Natural killer cell treated with Interleukin-12 subunit alpha and Interleukin-12 subunit beta and Interleukin-15 and Interleukin-18, amount 100 ng/mL, for 72 hours (primary cell): ENCODE measurements at places on chromosomes 16 and 17.

DNA sequence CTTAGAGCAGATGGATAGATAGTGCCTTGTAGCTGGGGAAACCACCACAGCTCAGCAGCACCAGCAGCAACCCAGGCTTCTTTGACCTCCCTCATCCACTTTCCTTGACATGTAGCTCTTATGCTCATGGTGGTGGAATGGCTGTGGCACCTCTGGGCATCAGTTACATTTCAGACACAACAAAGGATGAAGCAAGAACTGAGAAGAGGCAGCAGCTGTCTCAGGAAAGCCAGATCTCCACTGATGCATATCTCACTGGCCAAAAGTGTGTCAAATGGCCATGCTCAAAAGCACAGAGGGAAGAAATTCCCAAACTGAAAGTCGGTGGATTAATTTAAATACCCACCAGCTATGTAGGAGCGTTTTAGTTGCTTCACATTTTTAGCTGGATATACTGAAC is 671.4 kb upstream of the SALL1 start:
- DNase-seq: no peak

GRCh38 chr17:62794666-62794971 is 13.5 kb downstream of the MARCHF10 start:
- no peak for DNase-seq

DNA sequence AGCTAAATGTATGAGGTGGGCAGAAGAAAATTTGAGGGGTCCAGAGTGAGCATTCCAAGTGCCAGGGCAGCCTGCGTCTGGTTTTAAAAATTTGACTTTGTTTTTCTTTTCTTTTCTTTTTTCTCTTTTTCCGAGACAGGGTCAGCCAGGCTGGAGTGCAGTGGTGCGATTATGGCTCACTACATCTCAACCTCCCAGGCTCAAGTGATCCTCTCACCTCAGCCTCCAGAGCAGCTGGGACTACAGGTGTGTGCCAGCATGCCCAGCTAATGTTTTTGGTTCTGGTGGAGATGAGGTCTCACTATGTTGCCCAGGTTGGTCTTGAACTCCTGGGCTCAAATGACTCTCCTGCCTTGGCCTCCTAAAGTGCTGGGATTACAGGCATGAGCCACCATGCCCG is 15.6 kb downstream of the SMPD3 start:
- DNase-seq: no peak

DNA sequence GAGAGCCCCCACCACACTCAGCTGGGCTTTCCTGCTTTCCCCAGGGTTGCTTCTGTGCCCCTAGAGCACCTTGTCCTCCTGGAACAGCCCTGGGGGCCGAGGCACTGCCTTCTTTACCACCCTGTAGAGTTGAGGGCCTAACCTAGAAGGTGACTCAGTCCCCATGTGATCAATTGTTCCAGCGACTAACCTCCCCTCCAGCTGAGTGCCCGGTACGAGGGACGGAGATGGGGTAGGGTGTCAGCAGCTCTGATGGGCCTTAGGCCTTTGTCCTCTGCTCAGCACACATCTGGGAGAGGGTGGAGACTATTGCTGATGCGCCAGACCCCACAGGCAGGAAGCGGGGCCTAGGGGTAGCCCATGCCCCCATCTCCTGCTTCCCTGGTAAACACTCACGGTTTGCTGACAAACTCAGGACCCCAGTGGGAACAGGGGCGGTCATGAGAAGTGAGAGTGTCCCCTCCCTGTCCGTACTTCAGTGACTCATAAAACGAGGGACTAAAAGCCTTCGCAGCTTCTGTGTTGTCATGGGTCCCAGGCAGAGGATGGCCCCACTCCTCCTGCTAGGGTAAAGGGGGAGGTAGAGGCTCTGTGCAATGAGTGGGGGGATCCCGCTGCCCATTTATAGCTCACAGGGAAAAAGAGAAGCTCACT is 33.1 kb downstream of the NECAB2 start:
- no peak for DNase-seq

- no peak for DNase-seq
These were observed 1.7 kb upstream of the RRAD start for GRCh38 chr16:66926961-66927436.

DNA sequence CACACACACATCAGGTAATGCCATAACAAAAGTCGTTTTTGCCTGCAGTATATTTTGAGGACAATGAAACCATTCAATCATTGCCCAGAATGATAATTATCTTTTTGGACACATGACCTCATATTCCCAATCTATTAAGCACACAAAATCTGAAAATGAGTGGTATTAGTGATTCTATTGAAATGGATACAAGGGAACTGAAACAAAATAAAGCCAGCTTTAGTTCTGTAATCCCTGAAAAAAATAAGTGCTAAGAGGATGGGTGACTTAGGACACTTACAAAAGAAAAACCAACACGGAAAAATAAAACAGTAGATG is 128.3 kb upstream of the MAF start:
- DNase-seq: no peak

DNA sequence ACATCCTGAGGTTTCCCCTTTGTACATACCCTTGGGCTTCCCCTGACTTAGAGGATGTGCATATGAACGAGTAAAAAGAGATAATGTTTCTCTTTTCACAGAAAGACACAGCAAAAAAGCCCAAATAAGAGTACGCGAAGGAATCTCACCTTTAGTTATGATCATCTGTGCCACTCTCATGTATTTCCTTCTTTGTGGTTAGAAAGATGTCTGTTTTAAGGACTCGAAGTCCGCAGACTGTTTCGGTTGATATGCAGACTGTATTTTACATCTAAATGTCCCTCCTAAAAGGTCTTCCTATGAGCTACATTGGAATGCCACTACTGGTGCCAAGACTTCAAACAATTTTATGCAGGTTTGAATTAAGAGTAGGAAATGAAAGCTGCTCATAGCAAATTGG is 102.3 kb upstream of the GOT2 start:
- DNase-seq: no peak

DNA sequence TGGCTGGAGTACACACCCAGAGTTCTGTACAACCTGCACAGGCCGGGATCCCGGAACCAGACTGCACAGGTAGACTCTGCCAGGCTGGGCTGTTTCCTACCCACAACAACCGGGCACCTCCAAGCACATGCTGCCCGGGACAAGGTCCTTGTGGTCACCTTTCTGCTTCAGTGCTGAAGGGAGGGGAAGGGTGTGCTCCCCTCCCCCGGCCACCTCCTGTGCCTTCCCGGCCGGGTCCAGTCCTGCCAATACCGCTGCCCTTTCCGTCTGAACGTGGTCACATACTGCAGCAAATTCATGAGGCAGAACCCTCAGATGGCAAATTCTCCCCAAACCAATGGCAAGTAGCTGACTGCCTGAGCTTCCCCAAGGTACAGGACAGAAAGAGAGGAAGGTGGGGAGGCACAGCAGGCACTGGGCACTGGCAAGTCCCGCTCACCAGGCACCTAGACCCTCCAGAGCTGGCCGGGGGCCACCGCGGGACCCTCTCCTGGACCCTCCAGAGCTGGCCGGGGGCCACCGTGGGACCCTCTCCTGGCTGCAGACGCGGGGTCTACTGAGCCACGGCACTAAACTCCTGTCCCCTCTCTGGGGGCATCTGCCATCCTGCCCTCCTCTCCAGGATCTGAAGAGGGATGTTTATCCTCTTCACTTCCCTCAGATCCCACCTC is 22.8 kb downstream of the SLC43A2 start:
- no peak for DNase-seq

DNA sequence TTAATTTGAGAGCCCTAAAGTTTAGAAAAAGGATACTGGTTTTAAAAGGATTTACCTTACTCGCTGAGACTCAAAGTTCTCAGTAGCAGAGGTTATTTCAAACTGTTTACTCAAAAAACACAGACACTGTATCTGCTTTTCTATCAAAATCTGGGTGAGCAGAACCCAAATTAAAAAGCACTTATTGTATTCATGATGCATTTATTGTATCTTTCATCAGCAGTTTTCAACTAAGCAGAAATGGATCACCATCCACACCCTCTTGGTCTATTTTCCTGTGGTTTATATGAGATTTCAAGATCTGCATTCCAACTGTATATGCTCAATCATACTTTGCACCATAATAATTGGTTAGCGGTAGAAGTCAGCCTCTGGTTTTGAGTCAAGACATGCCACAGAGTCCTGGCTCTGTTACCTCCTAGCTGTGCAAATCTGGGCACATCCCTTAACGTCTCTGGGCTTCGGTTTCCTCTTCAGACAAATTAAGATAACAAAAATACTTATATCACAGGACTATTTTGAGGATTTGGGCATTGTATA is 109.5 kb downstream of the ASIC2 start:
- no peak for DNase-seq

GRCh38 chr16:70804734-70805169 is 3.8 kb upstream of the VAC14 start:
- DNase-seq: no peak

- no peak for DNase-seq
These were observed 85.2 kb upstream of the FAM20A start for GRCh38 chr17:68686108-68686988.

DNA sequence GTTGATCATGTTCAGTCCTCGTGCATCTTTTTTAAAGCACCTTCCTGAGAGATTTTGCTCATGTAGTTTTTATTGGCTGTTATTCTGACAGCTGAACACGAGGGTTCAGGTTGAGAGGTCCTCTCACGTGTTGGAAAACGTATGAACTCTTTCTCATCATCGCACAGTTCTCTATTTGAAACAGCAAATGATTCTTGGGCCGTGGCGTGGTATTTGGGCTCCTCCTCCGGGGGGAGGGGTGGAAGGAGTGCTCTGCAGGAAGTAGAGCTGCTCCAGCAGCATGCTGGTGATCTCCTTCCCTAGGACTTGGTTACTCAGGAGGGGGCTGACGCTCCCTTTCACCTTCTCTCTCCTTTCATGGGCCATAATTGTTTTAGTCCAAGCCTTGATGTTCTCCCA is 70.4 kb downstream of the KSR1 start:
- no peak for DNase-seq

GRCh38 chr16:9138731-9139501 is 47.5 kb downstream of the HAPSTR1 start:
- peak; percentile 74 for DNase-seq

GRCh38 chr17:32627239-32627996 is 140.6 kb downstream of the CDK5R1 start:
- no peak for DNase-seq

- no peak for DNase-seq
These were observed 51.5 kb downstream of the SHISA6 start for GRCh38 chr17:11292491-11292890.

DNA sequence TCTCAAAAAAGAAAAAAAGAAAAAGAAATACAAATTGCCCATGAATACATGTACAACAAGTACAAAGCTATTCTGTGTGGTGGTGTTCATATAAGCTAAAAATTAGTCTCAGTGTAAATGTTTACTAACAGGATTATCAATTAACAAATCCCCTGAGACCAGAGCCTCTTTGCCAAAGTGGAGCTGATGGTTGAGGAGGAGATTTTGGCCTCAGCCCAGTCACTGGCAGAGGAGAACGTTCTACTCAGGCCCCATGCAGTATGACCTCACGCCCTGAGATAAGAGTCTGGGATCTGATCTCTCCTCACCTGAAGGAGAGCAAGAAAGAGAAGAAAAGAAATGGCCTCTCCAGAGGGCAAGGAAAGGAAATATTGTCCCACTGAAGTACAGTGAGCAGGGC is 35.5 kb upstream of the NOL11 start:
- DNase-seq: no peak

DNA sequence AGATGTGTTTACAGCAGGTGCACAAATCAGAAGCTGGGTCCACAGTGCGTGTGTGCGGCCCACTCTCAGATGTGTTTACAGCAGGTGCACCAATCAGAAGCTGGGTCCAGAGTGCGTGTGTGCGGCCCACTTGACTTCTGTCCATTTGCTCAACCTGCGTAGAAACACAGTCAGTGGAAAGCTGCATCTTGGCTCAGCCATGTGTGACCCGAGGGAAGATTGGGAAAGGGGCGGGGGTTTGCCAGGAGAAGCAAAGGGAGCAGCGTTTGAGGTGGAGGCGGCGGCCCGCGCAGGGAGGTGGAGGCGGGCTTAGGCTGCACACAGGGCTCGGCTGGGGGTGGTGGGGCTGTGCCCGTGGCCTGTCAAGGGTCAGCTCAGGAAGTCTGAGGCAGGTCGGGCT is 4.3 kb downstream of the CTU2 start:
- DNase-seq: no peak

- no peak for DNase-seq
These were observed 110.0 kb downstream of the N4BP1 start for GRCh38 chr16:48499923-48500381.

- DNase-seq: peak; percentile 83
These were observed 7.7 kb downstream of the CCL3L1 start for GRCh38 chr17:36188891-36189306.

GRCh38 chr17:82175951-82176350 is 36.7 kb downstream of the CCDC57 start:
- DNase-seq: no peak

DNA sequence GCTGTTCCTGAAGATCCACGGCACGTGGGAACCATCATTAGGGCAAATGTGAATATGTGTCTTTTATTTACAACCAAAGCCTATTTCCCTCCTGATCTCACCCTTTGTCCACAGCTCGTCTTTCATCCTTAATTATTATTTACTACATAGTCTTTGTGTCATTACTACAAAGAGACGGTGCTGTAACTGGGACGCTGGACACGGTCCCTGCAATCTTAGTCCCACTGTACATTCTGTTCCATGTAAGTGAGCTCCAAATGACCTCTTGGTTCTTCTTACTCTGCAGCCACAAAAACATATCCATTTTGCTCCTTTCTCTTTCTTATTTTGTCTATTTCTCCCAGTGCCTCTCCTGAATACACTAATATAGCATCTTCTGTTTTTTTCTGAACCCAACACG is 12.7 kb upstream of the KRT23 start:
- no peak for DNase-seq

- DNase-seq: no peak
These were observed 123.1 kb upstream of the MON1B start for GRCh38 chr16:77067900-77068299.

- no peak for DNase-seq
These were observed 9.6 kb downstream of the HIC1 start for GRCh38 chr17:2064520-2064971.

- DNase-seq: no peak
These were observed 12.8 kb downstream of the RETREG3 start for GRCh38 chr17:42596386-42596785.

DNA sequence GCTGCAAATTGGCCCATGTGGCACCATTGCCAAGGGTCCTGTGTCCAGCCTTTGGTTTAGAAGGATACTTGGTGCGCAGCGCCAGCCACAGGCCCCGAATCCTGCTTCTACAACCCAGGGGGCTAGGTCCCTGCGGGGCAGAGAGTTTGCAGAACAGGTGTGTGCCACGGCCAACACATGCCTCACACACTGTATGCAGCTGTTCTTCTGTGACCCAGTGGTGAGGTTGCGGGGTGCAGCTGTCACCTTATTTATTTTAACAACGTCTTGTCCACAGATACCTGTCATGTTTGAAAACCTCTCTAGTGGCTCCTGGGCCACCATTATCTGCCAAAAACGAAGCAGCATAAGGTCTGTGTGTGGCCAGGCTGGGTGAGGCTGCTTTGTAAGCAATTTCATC is 11.6 kb downstream of the CBFA2T3 start:
- DNase-seq: no peak

DNA sequence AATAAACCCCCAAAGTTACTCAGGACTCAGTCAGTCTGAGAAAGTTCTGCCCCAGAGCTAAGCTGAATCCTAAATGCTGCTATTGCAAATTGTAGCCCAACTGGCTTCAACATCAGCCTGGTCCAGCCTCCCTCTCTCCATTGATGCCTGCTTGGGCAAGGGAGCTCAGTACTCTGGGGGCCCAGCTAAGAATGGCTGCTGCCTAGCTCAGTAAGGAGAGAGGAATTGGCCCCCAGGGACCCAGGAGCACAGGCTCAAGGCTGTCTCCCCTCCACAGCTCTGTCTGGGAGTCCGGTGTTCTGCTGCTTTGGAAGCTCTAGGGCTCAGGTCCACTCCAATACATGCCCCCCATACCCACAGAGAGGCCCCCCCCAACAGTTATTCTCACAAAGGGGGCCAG is 1.6 kb downstream of the UNC119 start:
- DNase-seq: no peak
